Femur (tissue), 1 donor: ENCODE measurements at places on chromosomes 6 and 20.
A peak's percentile ranks its signal among the peaks of the same experiment; 100 is the strongest.

DNA sequence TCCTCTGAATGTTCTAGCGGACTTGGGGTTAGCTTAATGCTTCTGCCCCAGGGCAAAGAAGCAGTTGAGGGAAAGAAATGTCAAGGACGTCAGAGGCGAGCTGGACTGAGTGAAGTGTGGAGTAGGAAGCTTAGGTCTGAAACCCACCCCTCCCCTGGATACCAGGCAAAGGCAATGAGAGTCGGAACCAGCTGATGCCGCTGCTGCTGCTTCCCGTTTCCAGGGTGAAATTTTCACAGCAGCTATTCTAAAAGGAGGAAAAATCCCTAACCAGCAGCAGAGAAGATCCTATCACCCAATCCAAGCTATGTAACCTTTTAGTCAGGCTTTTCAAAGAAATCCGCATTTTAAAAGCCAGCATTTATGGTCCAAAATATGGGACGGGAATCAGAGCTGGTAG is 564.3 kb downstream of the LMBRD1 start:
- no peak for DNase-seq

DNA sequence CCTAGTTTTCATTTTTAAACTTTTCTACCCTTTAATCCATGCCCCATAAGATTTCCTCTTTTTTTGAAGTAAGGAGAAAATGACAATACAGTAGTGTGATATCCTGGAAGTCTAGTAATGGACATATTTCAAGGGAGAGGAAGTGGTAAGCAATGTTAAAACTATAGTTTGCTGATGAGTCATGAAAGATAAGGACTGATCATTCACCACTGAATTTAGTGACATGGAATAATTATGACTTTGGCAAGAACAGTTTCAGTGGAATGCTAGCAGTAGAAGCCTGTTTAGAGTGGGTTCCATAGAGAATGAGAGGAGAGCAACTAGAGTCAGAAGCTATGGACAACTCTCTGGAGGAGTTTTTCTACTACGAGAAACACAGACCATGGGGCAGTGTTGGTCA is 24.9 kb upstream of the SLC2A12 start:
- no peak for DNase-seq

DNA sequence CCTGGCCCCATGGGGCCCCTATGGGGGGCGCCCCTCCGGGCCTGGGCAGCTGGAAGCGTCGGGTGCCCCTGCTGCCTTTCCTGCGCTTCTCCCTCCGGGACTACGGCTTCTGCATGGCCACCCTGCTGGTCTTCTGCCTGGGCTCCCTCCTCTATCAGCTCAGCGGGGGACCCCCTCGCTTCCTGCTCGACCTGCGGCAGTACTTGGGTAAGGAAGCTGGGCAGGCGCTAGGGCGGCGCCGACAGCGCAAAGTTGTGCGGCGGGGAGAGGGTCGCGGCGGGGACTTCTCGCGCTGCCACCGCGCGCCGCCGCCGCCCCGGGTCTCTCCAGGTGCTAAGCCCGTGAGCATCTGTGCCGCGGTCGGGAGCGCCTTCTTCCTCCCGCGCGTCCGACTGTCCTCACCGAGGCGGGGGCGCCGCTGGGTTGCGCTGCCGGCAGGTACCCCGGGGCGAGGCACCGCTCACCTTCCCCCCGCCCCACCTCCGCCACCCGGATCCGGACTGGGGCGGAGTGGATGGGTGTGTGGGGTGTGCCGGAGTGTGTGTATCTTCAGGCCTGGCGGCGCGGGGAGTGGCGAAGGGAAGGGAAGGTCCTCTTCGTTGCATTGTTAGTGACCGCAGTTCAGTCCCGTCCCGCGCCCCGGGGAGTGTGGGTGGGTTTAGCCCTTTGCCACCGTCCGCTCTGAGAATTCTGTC is 788 bp downstream of the UST start:
- DNase-seq, result peak; percentile 72

- no peak for DNase-seq
Observed at GRCh38 chr20:53974785-53975555, 95.4 kb downstream of the BCAS1 start.

DNA sequence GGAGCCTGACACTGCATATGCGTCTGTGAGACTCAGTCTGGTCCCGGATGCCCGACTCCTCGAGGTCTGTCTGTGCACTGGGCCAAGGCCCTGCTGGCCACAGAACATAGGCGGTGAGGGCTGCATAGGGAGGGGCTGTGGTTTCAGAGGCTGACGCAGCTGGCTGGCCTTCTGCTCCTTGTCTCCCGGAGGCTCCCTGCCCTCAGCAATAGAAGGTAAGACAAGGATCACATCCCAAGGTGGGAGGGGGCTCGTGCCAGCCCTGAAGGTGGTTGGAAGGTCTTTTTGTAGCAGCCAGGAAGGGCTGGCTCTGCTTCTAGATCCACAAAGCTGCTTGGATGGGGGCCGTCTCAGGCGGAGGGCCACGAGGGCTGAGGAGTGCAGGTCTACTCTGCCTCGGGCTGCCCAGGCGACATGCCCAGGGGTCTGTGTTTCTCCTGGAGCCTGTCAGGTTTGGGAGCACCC is 239.8 kb upstream of the SULF2 start:
- peak; percentile 88 for DNase-seq

GRCh38 chr20:34389954-34390555 is 27.0 kb downstream of the ITCH start:
- DNase-seq, result no peak

GRCh38 chr6:18545726-18546125 is 158.6 kb downstream of the RNF144B start:
- DNase-seq, result no peak

- DNase-seq, result no peak
Observed at GRCh38 chr6:88866856-88867255, 96.6 kb downstream of the RNGTT start.

DNA sequence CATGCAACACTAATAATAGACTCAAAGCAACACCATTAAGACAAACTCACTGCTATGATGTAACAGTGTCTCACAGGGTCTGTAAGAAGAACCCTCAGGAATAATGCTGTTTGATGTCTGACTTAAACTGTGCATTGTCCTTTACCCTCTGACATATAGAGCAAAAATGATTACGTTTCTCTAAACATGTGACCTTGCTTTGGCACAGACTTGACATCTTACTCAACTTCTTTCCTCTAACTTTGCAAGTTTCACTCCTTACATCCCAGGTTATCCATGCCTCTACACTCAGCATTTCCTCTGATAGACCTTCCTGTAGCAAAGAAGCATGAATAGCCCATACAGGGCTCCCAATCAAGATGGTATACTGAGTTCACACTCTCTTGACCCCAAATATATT is 252.7 kb downstream of the UST start:
- no peak for DNase-seq

GRCh38 chr6:46269447-46270229 is 98.9 kb upstream of the ENPP5 start:
- peak; percentile 42 for DNase-seq

- DNase-seq, result peak; percentile 18
Observed at GRCh38 chr6:106360989-106361430, 493 bp downstream of the CRYBG1 start.

DNA sequence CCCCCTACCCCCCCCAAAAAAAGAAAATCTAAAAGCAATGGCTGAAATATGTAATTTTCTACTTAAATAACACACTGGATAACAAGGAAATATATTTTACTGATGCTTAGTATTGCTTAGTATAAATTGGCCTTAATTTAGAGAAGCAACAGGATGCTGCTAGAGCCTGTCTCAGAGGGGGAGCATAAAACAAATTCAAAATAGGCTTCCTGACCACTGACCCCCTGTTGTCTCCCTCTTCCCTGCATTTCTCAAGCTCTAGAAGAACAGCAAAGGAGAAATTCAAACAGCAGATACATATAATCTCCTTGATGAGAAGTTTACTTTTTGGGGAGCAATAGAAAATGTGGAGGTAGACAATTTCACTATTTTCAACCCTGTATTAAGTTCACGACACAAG is 631.1 kb upstream of the GJE1 start:
- DNase-seq, result no peak

GRCh38 chr6:13870214-13870830 is 54.4 kb upstream of the RNF182 start:
- peak; percentile 73 for DNase-seq

DNA sequence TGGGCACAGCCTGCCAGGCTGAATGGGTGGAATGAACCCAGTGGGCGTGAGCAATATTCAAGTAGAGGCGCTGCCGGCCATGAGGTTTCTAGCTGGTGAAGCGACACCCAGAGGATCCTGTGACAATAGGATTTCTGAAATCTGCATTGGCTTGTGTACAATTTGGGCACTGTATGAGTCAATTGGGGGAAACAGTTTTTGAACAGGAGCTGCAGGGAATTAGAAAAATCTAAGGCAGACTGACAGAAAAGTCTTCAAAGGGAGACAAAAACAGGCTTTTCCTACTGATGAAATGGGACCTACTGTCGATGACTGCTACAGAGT is 148.8 kb upstream of the PROKR2 start:
- no peak for DNase-seq

GRCh38 chr6:166001359-166001758 is 166.3 kb downstream of the TBXT start:
- no peak for DNase-seq

DNA sequence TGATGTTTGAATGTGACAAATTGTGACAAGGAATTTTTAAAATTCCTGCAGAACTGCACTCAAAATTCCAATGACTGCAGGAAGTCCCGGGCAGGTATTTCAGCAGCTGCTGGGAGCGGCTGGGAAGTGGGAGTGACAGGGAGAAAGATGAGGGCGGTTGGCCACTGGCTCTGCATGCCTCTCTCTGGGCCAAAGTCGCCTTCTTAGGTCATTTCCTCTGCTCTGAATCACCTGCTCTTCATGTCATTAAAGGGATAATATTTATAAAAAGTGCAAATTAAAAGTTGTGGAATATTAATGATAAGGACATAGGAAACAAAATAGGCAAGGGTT is 43.9 kb downstream of the RAMACL start:
- DNase-seq, result peak; percentile 8

- no peak for DNase-seq
Observed at GRCh38 chr6:18562726-18563125, 175.6 kb downstream of the RNF144B start.

- no peak for DNase-seq
Observed at GRCh38 chr6:24408719-24409410, 6.1 kb downstream of the MRS2 start.

DNA sequence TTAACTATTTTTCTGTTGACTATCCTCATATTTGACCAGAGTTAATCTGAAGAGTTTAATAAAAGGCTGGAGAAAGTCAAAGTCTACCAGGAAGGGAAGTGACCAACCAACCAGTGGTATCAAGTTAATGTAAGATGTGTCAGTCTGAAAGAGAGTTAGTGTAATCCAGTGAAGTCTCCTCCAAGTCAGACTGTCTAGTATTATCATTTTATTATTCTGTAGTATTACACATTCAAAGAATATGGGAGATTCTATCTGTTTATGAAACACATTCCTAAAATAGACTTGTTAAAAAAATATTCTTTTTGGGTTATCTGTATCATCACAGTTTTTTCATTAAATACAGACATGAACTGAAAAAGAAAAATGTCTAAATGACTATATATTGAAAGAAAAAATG is 194.4 kb downstream of the BTBD9 start:
- no peak for DNase-seq

DNA sequence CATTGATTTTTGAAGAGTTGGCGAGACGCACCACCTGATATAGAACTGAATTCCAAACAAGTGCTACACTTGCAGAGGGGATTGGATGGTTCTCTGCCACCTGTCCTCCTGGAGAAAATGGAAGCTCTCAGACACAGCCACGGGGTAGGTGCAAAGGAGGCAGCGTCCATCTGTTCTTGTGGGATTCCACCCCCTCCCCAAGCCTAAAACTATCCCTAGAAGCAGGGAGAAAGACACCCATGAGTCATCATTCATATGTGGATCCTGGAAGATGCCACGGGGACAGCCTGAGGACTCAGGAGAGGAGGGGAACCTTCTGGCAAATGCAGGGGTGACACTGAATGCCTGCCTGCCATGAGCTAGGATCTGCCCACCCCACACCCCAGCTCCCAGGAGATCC is 171.3 kb upstream of the CST7 start:
- DNase-seq, result peak; percentile 11

DNA sequence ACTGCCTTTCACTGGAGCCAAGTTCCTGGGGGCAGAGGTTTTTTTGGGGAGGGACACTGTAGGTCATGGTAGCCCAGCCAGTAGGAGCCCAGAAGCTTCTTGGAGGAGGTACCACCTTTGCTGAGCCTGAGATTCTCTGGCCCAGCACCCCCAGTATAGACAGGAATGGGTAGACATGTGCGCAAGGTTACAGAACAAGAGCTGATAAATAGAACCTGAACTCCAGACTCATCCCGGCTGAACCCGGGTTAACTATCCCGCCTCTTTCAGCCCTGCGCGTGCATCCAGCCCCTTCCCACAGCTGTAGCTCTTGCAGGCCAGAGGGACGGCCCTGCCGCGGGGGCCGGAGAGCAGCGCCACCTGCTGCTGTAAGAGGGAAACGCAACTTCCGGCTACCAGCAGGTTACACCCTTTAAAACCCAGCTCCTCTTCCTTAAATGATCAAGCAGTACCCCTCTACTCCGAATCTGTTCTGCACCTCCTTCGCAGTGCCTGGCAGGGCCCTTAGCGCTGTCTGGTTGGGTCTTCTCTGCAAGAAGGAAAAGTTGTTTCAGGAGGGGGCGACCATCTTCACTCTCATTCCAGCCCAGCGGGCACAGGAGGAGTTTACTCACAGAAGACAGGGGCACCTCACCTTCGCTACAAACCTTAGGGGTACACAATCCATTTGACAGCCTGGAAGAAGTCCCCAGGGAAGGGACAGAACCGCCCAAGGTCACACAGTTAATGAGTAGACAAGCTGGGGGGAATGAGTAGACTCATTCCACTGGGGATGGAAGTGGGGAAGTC is 7.5 kb downstream of the SRXN1 start:
- DNase-seq, result peak; percentile 90

GRCh38 chr20:51594236-51595057 is 51.9 kb upstream of the NFATC2 start:
- no peak for DNase-seq

- no peak for DNase-seq
Observed at GRCh38 chr6:118551063-118552053, 3.3 kb downstream of the PLN start.

- DNase-seq, result peak; percentile 21
Observed at GRCh38 chr6:169235286-169235685, 18.4 kb downstream of the THBS2 start.
